Left ventricle myocardium superior (tissue), 1 donor: ENCODE measurements at places on chromosomes 6 and 20. TPM values are rescaled to one million over a fixed set of nuclear protein-coding genes. Genes with fewer than 3 reads are reported as not detected.

- no peak for DNase-seq
These were observed 5.8 kb downstream of the BHLHE23 start for GRCh38 chr20:63000958-63001357.

GRCh38 chr6:97462031-97462430, 179.0 kb upstream of the MMS22L start:
- DNase-seq: no peak

DNA sequence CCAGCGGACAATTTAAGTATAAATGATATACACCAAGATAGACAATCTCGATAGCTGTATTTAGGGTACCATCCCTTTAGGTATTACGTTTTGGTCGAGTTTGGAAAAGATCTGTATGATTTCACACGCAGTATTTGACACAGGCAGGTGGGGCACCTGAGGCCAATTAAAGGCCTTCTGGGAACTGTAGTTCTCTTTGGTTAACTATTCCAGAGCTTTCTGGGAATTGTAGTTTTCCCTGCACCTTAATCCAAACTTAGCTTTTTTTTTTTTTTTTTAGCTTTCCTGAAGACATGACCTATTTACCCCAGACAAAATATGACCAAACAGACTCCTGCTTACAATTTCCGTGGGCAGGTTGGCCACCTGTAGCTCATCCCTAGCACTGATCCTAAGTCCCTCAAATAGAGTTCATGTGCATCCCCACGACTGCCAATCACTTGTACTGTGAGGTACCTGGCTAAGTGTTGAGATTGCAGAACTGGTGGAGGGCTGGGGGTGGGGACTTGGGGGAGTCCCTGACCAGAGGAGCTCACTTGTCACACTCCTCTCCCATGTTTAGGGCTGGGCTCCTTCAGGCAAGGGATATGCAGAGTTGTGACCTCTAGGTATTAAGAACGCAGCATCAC, 999 bp upstream of the EHMT2 start:
- DNase-seq: no peak

GRCh38 chr20:61934716-61935530, 130.8 kb downstream of the TAF4 start:
- peak; percentile 11 for DNase-seq

GRCh38 chr6:30158475-30159040, 2.5 kb downstream of the TRIM10 start:
- no peak for DNase-seq

- no peak for DNase-seq
These were observed 505.9 kb upstream of the BTBD3 start for GRCh38 chr20:11411765-11412164.

- DNase-seq: peak; percentile 34
These were observed 56.0 kb downstream of the OTOR start for GRCh38 chr20:16803965-16804792.

- DNase-seq: no peak
These were observed 152.0 kb downstream of the GRM4 start for GRCh38 chr6:33993653-33994471.

GRCh38 chr20:47392721-47393073, 36.2 kb upstream of the ZMYND8 start:
- no peak for DNase-seq

- no peak for DNase-seq
These were observed 11.6 kb downstream of the AURKA start for GRCh38 chr20:56380375-56380774.

DNA sequence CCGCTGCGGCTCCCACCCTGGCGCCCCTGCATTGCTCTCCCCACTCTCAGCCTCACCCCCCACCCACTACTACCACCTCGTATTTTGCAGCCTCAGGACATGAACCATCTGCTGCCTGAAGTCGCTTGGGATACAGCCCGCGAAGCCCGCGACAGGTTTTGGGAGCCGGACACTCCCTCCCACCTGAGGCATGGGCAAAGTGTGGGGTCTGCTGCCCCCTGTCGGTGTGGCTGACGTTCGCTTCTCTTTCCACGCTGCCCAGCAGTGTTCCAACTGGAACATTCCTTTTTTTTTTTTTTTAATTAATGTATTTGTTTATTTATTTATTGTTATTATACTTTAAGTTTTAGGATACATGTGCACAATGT, 15.3 kb upstream of the LPA start:
- DNase-seq: no peak

GRCh38 chr20:64106981-64107735, at the start of gene NPBWR2:
NPBWR2 (minus strand) TSS chr20:64107565; CDS start chr20:64106831, 734 bp downstream.
- DNase-seq: peak; percentile 25

DNA sequence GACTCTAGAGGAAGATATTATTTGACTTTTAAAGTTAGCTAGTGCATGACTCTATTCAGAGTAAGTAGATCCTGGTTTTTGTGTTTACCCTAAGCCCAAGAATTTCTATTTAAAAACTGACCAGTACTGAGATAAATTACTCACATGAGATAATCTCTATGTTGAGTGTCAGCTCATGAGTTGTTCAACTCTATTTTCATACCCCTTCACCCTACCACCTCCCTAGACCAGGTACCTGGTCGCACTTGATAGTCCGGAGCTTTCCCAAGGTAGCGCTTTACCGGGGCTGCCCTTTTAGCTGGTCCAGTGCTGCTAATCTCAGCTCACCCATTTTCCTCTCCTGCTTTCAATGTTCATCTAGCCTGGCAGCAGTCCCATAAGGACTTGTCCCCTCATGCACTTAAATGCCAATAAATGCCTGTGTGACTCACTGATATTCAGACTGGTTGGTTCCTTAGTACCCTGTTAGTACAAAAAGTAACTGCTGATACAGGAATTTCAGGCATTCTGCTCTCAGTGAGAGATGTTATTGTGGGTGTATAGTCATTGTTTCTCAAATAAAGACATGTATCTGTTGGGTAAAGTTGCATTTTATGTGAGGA, 503.9 kb downstream of the ADGRB3 start:
- DNase-seq: peak; percentile 38

DNA sequence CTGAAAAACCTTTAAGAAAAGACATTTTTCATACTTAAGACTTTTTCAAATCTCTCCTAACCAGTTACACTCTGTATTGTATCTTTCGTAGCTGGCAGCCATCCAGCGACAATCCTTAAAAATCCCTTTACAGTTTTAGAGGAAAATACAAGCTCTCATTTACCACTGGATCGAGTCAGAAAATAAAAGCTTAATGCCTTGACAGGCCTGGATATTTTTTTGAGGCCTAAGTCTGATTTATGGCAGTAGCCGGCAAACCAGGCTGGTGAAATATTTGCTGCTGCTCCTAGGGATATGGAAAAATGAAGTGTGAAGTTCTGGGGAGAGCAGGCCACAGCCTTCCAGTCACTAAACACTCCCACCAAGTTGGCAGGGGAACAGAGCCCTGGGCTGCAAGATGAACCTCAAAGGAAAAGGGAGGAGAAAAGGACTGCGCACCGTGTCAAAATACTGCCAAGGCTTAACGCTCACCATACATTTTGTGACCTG, 213.0 kb upstream of the SUPT3H start:
- DNase-seq: no peak

DNA sequence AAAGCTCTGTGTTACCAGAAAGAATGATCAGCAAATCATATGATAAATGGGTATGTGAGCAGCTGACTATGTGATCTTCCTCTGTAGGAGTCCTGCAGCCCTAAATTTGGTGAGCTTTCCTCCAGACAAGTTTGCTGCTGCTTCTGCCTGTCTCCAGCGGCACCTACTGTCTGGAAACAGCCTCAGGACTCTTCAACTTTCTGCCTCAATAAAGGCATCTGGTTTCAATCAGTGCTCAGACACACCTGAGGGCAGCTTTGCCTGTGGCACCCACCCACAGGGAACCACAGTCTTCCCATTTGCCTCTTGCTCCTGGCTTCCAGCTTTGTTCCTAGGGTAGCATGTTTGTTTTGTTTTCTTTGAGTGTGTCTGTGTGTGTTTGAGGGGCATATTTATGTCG, 727.9 kb upstream of the MAN1A1 start:
- DNase-seq: no peak

DNA sequence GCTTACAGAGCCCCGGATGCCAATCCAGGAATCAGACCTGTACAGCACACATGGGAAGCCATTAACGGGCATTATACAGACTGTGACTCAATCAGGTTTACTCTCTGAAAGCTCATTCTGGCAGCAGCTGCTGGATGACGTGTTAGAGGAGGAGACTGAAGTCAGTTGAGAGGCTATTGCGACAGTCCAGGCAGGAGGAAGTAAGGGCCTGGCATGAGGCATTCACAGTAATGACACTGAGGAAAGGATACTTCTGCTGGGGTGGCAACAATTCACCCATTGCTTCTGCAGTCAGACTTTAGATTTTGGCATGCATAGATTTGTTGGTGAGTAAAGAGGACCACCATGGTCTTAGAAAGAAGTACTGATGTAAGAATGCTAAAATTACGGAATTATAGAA, 151.0 kb upstream of the HEY2 start:
- DNase-seq: peak; percentile 61

DNA sequence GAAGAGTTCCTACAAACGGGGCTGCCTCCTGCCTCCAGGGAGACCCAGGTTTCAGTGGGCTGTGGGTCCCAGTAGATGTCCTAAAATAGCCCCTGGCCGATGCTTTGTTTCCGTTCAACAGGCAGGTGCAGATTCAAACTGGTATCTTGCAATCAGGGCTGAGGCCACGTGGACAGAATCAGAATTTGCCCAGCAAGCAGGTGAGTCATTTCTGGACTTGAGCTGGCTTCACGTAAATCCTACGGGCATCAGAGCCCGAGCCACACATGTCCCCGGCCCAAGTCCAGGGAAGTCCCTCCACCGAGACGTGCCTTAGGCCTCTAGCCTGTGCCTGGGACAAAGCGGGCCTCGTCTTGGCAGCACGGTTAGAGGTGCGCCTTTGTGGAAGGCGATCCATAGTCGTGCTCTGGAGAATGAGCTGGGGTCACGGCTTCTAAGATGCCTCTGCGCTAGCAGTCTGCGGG, 101.6 kb upstream of the FRMD1 start:
- no peak for DNase-seq

GRCh38 chr20:50992733-50993457, 30.0 kb downstream of the KCNG1 start:
- no peak for DNase-seq

DNA sequence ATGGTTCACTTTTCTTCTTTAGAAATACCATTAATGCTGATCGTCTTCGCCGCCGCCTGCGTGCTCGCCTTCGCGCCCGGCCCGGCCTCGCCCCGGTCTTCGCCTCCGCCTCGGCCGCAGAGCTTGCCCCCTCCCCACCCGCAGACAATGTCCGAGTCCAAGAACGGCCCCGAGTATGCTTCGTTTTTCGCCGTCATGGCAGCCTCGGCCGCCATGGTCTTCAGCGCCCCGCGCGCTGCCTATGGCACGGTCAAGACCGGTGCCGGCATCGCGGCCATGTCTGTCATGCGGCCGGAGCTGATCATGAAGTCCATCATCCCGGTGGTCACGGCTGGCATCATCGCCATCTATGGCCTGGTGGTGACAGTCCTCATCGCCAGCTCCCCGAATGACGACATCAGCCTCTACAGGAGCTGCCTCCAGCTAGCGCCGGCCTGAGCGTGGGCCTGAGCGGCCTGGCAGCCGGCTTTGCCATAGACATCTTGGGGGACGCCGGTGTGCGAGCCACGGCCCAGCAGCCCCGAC, 4.8 kb upstream of the PRPH2 start:
- DNase-seq: peak; percentile 61

DNA sequence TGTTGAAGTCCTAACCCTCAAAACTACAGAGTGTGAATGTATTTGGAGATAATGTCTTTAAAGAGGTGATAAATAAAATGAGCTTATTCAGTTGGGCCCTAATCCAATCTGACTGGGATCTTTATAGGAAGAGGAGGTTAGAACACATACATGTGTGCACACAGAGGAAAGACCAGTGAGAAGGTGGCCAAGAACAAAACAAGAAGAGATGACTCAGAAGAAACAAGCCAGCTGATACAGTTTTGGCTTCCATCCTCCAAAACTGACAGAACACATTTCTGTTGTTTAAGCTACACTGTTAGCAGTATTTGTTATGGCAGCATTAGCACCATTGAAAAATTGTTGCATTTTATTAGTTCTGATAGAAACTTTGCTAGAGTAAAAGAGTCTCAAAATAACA, 609.3 kb upstream of the IMPG1 start:
- no peak for DNase-seq

DNA sequence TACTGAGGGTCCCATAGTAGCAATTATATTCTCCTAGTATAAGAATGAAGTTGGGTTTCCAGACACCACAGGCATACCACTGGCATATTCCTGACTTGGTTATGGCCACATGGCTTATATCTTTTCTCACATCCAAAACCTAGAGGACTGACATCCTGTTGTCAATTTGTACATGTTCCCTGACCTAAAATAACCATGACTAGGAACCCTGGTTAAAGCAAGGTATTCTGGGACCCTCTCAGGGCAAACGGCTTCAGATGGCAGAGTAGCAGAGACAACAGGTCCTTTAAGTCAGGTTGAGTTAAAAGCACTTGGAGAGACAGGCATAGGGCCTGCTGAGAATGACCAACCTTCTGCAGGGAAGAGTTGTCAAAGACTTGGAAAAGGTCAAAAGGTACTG, 12.6 kb downstream of the MAP3K5 start:
- DNase-seq: no peak

GRCh38 chr6:24740861-24741260, 21.9 kb upstream of the C6orf62 start:
- DNase-seq: no peak

GRCh38 chr20:36613974-36614373, 8.4 kb downstream of the RAB5IF start:
- DNase-seq: no peak

DNA sequence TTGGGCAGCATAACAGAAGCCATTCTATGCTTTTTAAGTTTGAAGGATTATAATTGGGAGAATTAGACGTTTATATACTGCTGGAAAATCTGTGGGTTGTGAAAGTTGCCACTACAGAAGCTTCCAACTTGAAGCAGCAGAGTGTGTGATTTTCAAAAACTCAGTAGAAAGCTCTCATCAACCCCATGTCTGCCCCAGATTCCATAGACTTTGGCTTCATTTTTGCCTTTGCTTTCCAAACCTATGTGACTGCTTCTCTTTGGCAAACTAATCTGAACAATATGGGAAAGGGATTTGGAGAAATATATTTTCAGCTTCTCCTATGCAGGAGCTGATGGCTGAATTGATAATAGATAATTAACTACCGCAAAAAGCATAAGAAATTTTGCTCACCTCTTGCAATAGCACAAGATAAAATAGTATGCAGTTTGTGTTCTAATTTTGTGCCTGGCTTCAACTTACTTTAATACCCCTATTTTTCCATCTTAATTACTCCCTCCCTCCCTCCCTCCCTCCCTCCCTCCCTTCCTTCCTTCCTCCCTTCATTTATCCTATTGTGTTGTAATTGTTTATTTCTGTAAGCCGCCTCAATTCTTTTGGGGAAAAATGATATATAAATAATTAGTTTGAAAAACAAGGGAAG, 214.1 kb upstream of the HS3ST5 start:
- no peak for DNase-seq

GRCh38 chr20:39458452-39458851, 496.3 kb downstream of the DHX35 start:
- DNase-seq: no peak

- DNase-seq: no peak
These were observed 28.9 kb upstream of the FAM83D start for GRCh38 chr20:38897267-38897666.

GRCh38 chr20:42795111-42795695, 394.5 kb downstream of the PTPRT start:
- no peak for DNase-seq

The CCN5 gene
- total RNA-seq: 19.5 TPM

The PTCRA gene
- not detected for total RNA-seq

The ZNF831 gene
- total RNA-seq: 0.17 TPM

The OPN5 gene
- 0.17 TPM for total RNA-seq

The PXMP4 gene
- 13.5 TPM for total RNA-seq

The SIRPB2 gene
- 3.5 TPM for total RNA-seq

The SLC22A1 gene
- 0.17 TPM for total RNA-seq

The SALL4 gene
- total RNA-seq: not detected

The DAAM2 gene
- total RNA-seq: 16.1 TPM

The TMEM200A gene
- 0.15 TPM for total RNA-seq

The SSTR4 gene
- total RNA-seq: not detected

The MOCS3 gene
- 3.1 TPM for total RNA-seq

The TRIM15 gene
- not detected for total RNA-seq
